ENCODE measurements at places on chromosomes 4 and X.

GRCh38 chr4:8762356-8762755, 109.3 kb downstream of the HMX1 start:
- no peak for DNase-seq

GRCh38 chr4:11640584-11640983, 211.9 kb upstream of the HS3ST1 start:
- no peak for DNase-seq

GRCh38 chr4:139144911-139145551, 32.0 kb downstream of the ELF2 start:
- DNase-seq: no peak

DNA sequence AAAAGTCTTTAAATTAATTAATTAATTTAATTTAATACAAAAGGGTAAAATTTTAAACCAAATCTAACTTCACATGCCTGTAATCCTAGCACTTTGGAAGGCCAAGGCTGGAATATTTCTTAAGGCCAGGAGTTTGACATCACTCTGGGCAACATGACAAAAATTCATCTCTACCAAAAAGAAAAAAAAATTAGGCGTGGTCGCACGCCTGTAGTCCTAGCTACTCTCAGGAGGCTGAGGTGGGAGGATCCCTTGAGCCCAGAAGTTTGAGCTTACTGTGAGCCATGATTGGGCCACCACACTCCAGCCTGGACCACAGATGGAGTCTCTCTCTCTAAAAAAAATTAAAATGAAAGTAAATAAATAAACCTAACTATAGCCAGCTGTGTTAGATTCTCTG, 39.2 kb upstream of the ANTXR2 start:
- DNase-seq: no peak

GRCh38 chrX:153612413-153612812, 13.5 kb upstream of the CCNQ start:
- no peak for DNase-seq

- DNase-seq: no peak
Measured at GRCh38 chrX:47674776-47675175, 15.8 kb upstream of the UXT start.

- DNase-seq: peak; percentile 50
Measured at GRCh38 chr4:68349279-68349648, 626 bp downstream of the YTHDC1 start.

DNA sequence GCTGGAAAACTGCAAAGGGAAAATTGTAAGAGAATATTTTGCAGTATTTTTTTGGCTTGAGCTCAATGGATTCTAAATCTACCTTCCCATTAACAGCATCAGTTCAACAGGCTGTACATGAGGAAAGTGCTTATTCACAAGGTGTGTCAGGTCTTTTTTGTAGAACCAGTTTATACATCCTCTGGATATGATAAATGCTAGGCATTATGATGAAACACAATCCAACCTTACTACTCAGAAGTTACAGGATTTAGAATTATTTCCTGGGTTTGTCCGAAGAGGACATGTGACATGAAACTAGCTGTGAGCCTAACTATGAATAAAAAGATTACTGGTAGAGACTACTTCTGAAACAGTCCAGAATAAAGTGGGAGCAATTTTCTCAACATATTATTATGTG, 49.5 kb downstream of the ATXN3L start:
- no peak for DNase-seq

GRCh38 chrX:19750028-19750782, 137.2 kb downstream of the SH3KBP1 start:
- no peak for DNase-seq

- peak; percentile 4 for DNase-seq
Measured at GRCh38 chrX:37347420-37347819, 1.7 kb upstream of the PRRG1 start.

DNA sequence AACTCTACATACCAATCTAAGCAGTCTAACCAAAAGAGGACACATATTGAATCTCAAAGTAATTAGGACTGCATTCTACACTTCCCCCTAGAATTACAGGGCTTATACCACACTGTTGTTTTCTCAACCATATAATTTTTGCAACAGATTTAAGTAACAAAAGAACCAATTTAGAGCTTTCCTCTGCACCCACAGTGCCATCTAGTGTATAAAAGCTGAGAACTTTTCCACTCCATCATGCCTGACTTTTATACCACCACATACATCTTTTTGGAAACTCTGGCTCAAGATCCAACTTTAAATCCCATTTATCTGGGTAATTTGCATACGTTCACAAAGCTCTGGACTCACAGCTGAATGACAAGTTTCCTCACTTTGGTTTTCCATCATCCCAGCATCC, 99.5 kb downstream of the EFHC2 start:
- DNase-seq: peak; percentile 19
